ENCODE measurements at places on chromosomes 7 and 10. TPM values are rescaled to one million over a fixed set of nuclear protein-coding genes. Genes with fewer than 3 reads are reported as not detected.

Gene CD36
- polyA plus RNA-seq = 27.3 TPM

Gene CYP2C19
- polyA plus RNA-seq = 0.30 TPM

Gene TRIL
- polyA plus RNA-seq = 55.0 TPM

GRCh38 chr10:86056672-86057071 lies 309.9 kb downstream of the GRID1 start:
- DNase-seq = no peak

GRCh38 chr7:46134385-46134784 lies 213.3 kb upstream of the IGFBP3 start:
- DNase-seq = no peak

DNA sequence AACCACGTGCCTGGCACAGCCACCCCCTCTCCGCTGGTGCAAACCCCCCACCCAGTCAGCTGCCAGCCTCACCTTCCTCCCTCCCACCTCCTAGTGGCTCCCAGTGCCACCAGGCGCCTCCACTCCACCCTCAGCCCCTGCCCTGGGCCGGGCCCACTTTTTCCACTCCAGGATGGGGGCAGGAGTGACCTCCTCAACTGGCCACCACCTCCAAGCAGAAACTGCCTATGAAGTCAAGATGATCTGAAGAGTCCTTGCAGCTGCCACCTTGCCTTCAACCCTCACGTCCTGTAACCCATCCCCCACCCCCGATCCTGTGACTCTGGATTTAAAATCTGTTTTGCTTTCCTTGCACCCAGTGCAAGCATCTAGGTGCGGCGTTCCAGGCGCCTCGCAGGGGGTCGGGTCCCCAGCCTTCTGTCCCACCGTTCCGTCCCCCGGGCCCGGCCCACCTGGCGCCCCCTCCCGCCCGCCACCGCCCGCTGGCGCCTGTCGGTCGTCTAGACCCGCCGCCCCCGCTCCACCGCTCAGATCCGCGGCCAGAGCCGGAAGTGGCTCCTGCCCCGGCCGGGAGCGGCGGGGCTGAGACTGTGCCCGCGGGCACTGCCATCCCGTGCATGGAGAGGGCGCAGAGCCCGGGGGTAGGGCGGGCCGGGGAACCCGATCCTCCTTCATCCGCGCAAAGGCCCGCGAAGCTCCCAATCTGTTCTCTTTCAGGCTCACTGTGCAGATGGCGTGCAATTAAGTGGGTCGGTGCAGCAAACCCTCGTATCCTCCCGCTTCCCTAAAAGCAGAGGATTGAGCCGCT lies 51.2 kb upstream of the GTF2I start:
- DNase-seq = no peak

Data from renal pelvis (tissue), 12 donors.